ENCODE measurements at places on chromosomes 12 and 14.

DNA sequence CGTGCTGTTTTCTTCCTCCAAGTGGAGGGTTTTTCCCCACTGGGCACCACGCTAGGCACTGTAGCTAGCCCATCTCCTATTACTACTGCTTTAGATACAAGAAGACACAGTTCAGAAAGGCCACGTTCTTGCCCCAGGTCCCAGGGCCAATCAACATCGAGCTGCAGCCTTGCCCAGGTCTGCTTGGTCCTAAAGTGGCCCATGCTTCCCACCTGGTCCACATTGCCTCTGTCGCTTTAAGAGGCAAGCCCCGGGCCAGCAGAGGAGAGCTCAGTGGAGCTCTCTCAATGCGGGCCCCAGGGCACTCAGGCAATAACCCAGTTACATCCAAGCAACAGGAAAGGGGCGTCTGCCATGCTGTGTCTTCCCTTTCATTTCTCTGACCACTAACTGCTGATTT lies 148.1 kb downstream of the CALM1 start:
- DNase-seq, result peak; percentile 27

DNA sequence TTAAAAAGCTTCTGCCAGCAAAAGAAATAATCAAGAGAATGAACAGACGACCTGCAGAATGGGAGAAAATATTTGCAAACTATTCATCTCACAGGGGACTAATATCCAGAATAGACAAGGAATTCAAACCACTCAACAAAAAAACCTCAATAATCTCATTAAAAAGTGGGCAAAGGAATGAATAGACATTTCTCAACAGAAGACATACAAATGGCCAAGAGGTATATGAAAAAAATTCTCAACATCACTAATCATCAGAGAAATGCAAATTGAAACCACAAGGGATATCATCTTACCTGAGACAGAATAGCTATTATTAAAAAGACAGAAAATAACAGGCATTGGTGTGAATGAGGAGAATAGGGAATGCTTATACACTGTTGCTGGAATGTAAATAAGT lies 270.0 kb downstream of the DACT1 start:
- no peak for DNase-seq

DNA sequence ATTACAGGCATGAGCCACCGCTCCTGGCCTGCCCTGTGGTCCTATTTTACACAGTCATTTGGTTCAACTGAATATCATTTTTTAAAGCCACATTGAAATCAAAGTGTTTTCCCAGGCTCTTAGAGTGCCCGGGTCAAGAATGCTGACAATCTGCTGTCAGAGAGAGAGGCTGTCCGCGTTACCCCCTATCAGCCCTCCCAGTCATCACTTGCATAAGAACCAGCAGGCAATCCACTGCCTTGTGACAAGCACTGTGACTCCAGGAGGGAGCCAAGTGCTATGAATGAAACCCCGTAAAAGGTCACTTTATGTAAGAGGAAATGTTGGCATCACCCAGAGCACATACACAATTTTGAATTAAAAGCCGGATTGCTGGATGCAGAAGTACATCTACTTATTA lies 13.5 kb downstream of the PHLDA1 start:
- DNase-seq, result peak; percentile 82

- DNase-seq, result peak; percentile 20
Observed at GRCh38 chr14:97707603-97708002, 910.4 kb downstream of the VRK1 start.

DNA sequence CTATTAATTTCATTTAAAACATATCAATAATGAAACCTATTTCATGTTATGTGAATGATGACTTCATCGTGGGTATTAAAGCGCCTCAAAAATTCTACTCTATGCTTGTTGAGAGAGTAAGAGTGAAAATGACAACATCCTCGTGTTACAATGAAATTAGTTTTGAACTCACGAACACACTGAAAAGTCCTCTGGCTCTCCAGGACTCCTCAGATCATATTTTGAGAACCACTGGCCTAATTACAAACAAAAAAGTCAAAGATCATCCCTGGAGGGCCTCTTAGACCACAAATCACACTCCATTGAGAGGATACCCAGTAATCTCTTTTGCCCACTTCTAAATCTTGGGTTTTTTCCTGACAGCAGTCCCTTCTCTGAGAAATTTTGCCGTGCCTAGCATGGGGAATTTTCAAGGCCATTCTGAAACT lies 19.1 kb downstream of the DAAM1 start:
- no peak for DNase-seq

DNA sequence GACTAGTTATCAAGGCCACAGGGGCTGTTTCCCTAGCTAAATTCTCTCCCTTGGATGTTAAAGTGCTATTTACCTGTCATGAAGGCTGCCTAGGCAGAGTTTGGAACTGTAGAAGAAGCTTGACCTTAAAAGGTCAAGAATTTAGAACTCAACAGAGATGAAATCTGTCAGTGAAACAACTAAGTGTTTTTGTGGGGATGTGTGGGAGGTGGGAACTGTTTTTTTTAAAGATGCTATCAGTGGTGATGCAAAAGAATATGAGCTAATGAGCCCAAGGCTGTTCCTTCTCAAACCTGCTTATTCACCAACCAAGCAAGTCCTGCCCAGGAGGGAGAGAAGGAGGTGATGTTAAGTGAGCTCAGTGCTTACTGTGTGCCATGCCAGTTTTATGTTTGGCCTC lies 40.8 kb upstream of the POC1B start:
- peak; percentile 43 for DNase-seq

DNA sequence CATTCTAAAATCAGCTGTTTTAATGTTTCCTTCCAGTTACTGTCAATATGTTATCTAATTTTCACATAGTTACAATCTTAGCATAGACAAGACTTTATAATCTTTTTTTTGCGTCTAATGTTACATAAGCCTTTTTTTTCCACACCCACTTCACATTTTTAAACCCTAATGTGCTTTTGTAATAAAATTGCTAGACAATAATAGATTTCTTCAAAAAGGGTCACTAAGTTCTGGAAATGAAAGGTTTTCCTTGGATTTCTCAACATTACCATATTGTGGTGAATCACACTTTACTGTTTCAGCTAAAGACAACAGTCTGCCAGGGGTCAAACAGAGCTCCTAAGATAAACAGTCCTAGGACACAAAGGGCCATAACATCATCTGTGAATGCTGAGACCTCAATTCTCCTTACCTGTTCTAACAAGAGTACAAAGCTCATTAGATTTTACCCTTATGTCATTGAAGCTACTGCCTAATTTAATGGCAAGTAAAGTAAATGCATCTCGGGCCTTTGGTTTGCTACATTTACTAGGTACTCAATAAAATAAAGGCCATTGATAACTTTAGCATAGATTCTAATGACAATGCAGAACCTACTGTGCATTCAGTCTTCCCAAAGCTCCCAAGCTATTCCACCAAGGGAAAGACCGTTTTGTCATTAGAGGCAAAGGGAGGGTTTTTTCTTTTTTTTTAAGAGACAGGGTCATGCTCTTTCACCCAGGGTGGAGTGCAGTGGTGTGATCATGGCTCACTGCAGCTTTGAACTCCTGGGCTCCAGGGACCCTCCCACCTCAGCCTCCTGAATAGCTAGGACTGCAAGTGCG lies 111.2 kb upstream of the SLC38A2 start:
- no peak for DNase-seq

- peak; percentile 66 for DNase-seq
Observed at GRCh38 chr12:114625294-114625851, 58.6 kb downstream of the TBX3 start.

DNA sequence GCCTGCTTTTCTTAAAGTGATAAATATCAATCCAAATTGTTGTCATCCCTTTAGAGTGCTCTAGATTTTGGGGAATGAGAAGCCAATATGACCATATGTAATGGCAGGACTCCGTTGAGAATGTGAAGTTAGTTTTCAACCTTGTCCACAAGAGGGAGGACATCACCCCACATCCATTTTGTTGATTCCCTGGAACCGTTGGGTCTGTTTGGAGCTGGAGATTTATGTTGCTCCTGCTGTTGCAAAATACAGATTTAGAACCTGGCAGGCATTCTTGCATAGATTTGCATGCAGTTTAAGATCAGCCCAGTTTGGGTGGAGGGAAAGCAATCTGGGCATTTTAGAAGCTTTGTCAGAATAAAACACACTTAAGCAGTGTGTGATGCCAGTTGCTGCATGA lies 620.1 kb downstream of the NRXN3 start:
- peak; percentile 1 for DNase-seq

DNA sequence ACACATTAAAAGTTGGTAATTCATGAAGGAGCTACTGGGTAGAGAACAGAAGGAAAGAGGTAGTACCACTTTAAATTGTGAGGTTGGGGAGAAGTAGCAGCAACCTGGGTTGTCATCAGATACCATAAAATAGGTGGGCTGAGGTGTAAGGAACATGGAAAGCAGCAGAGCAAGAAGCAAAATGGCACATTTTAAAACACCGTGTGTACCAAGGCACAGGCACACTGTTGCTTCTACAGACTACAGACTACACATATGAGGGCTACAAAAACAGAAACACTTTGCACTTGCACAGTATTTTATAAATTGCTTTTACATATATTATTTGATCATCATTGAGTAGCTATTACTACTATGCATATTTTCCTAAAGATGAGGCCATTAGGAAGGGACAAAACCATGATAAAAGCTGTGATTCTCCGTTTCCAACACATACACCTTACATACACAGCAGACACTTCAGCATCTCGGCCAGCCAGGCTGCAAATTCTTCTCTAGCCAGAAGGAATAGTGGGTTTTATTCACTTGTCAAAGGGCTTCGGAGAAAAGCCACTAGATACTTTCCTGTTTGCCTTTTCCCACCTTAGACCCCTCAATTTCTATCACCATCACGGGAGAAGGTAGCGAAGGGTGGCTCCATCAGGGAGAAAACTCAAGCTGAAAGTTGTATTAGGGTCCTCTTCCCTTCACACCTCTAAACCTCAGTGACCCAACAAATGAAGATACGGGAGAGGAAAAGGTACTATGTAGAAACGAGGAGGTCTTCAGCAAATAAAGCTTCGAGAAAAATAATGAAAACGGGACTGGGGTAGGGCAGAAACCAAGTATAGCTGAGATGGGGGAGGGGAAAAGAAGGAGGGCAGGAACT lies 1.6 kb downstream of the PYM1 start:
- DNase-seq, result no peak

GRCh38 chr12:57233357-57234232 lies 4.1 kb downstream of the SHMT2 start:
- DNase-seq, result no peak
